ENCODE measurements at places on chromosomes 4 and X.

- no peak for DNase-seq
Observed at GRCh38 chrX:21438792-21439191, 64.6 kb downstream of the CNKSR2 start.

GRCh38 chr4:154205471-154205870, 286.1 kb downstream of the DCHS2 start:
- no peak for DNase-seq

DNA sequence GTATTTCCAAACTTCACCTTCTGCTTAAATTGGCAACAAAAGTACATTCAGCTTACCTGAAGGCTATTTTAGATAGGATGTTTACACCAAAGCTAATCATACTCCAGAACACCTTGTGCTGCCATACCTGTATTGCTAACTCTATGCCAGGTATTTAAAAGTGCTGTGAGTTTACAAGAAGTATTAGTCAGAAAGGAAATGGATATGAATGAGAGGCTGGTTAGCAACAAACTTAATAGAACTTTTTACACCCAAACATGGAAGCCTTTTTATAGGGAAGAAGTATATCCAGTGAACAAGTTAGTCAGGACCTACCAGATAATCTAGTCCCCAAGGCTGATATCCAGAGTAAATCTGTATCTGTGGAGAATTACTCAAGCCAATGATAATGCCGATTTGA, 131.2 kb upstream of the SPRY1 start:
- DNase-seq: no peak

DNA sequence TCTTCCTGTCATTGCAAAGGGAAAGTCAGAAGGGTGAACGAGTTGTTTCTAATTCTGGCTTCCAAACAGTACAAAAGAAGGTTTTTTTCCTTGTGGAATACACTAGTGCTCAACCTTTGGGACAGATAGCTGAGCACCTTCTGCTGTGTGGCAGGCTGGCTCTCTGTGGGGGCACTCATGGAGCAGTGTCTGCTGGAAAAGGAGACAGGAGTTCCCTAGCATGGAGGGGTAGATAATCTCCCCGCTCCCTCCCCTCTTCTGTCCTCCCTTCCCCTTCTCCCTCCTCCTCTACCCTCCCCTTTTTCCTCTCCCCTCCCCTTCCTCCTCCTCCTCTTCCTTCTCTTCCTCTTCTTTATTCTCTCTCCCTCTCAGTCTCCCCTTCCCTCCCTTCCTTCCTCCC, 62.4 kb upstream of the MTM1 start:
- no peak for DNase-seq

DNA sequence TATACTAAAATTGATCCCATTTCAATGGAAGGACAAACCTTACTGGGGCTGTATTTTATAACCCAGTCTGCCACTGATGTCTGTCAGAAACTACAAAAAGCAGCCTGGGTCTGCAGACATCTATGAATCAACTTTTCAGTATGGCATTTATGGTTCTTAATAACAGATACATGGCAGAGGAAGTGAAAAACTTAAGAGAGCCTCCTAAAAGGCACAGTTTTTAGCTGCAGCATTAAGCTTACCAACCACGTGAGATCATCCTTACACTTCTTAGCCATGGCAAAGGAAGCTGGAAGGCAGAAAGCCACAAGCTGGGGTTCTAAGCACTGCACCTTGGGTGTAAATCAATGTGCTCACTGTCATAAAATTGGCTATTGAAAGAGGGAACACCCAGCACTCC, 16.6 kb upstream of the UGT2B17 start:
- DNase-seq: no peak
